GM03348 (cell line): ENCODE measurements at places on chromosomes 13 and 19.
A peak's percentile ranks its signal among the peaks of the same experiment; 100 is the strongest.

GRCh38 chr13:110400786-110401533, 93.9 kb downstream of the COL4A2 start:
- DNase-seq: peak; percentile 60

DNA sequence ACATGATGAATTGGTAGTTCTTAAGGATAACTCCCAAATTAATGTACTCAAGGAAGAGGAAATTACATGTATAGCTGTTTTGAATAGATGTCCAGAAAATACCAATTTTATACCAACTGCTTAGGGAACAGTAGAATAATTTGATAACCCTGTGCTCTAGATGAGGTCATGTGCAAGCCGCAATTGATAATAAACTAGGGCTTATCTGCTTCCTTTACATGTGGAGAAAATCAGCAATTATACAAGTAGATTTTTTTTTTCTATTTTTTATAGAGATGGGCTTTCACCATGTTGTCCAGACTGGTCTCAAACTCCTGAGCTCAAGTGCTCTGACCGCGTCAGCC, 9.3 kb downstream of the TPT1 start:
- DNase-seq: no peak

GRCh38 chr19:13430790-13431582, 75.3 kb downstream of the CACNA1A start:
- DNase-seq: peak; percentile 74

GRCh38 chr13:113848431-113849260, 15.2 kb downstream of the GAS6 start:
- DNase-seq: no peak
